Effector CD8-positive, alpha-beta T cell (primary cell): ENCODE measurements at places on chromosomes 7 and 10.

DNA sequence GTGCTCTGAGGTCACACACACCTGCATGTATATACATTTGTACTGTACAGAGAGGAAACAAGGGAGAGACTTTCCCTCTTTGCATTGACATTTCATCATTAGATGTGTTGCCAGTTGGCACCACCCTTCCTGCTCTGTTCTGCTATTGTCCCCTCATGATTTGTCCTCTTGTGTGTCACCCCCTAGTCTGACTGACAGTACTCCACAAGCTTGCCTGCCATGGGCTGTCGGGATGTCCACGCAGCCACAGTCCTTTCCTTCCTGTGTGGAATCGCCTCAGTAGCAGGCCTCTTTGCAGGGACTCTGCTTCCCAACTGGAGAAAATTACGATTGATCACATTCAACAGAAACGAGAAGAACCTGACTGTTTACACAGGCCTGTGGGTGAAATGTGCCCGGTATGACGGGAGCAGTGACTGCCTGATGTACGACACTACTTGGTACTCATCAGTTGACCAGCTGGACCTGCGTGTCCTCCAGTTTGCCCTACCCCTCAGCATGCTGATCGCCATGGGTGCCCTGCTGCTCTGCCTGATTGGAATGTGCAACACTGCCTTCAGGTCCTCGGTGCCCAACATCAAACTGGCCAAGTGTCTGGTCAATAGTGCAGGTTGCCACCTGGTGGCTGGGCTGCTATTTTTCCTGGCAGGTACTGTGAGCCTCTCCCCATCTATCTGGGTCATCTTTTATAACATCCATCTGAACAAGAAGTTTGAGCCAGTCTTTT is 9.4 kb downstream of the CLDN12 start:
- DNase-seq, result no peak

DNA sequence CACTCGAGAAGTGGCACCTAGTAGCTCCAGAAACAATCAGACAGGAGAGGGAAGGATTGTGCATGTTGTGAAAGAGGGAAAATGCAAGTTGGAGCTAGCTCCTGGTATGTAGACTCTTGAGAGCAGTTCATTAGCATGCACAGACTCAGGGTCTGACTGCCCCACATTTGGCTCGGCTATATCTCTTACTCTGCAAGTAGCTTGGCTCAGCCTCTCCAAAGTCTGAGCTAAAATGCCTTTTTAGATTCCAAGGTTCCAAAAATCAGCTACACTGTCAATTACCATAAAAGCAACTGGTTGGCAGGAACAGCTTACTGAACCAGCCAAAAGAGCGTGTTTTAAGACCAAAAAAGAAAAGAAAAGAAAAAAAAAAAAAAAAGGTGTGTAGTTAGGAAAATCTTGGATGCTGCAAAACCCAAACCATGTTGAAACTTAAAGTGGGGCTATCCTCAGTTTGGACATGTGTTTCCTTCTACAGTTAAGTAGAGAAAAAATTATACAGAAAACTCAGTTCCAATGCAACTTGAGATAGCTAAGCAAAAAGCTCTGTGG is 65.5 kb downstream of the MKX start:
- no peak for DNase-seq

GRCh38 chr10:132580617-132581016 is 43.0 kb downstream of the INPP5A start:
- no peak for DNase-seq

- no peak for DNase-seq
These were observed 201.9 kb downstream of the INHBA start for GRCh38 chr7:41501006-41501405.

GRCh38 chr10:11830836-11831519 is 7.8 kb downstream of the PROSER2 start:
- no peak for DNase-seq

DNA sequence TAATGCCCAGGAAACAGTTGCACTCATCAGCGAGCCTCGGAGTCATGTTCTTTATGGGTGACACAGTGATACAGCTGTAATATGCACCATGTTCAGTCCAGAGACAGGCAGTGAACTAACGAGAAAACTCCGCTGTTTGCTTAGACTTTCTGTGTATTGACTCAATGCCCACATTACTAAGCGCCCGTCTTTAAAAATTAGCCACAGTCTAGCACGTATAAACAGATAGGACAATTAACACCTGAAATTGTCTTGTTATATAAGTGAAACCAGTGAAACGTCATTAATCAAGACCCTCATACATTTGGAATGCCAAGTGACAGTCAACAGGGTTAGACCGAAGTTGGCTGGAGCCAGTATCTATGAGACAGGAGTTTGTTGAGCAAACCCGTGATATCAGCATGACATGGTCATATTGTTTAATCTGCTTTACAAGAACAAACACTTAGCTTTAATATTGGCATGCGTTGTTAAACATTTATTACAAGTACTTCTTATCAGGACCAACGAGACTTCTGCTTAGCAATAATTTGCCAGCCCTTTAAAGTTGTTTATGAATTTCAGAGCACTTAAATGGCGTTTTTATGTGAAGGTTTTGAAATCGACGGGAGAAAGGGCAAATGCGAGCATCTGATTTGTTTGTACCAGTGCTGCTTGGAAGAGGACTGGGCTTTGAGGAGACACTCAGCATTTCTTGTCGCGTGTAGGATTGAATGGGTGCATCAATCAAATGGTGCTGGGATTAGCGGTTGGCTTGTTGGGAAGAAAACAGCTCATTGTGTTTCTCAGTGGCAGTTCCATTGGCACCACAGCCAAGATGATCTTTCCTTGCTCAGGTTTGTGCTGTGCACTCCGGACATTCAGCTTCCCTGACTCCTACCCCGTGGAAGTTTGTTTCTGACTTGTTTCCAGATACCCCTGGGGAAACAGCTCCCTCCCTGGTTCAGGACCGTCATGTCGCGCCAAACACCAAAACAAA is 56.3 kb downstream of the CAMK1D start:
- DNase-seq, result no peak

DNA sequence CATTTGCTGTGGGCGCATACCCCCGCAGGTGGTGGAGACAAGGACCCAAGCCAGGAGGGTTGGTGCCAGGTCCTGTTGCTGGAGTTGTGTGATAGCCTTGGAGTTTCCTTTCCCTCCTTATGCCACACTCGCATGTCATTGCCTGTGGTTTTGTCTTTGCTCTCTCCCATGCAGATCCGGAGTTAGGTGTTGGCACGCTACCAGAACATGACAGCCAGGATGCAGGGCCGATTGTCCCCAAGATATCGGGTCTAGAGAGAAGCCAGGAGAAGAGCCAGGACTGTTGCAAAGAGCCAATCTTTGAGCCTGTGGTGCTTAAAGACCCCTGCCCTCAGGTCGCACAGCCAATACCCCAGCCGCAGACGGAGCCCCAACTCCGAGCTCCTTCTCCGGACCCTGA is 369.2 kb upstream of the GALNT17 start:
- no peak for DNase-seq

GRCh38 chr10:122624546-122624945 is 64.0 kb downstream of the DMBT1 start:
- no peak for DNase-seq

- no peak for DNase-seq
These were observed 102.0 kb upstream of the DKK1 start for GRCh38 chr10:52212062-52212461.

- DNase-seq, result no peak
These were observed 54.0 kb downstream of the PWWP2B start for GRCh38 chr10:132450825-132451505.

DNA sequence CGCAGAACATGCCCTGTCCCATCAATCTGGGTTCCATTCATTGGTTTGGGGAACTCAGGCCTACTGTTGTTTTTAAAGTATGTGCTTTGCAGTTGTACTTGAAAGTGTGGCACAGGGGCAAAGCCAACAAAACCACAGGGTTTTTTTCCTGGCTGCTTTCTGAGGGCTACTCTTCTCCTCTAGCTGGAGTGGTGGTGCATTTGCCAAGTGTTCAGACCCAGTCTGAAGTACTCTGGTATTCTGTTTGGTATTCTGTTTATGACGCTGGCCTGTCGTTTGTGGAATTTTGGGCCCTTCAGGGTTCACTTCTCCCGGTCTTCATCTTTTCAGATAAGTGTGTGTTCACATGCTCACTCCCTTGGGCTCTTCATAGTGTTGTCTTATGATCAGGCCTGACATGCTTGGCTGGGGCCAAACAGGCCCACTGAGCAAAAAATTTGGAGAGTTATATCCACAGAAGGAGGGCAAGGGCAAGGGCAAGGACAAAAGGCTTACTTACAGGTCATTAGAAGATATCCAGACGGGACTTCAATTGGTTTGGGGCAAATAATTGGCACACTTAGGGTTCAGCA is 26.3 kb downstream of the SLC26A4 start:
- DNase-seq, result no peak
